A549 treated with CpdA at 1 μM for 4 hours (cell line): ENCODE measurements at places on chromosomes 7 and 10. TPM values are rescaled to one million over a fixed set of nuclear protein-coding genes. Genes with fewer than 3 reads are reported as not detected.

CLDN4 gene
- total RNA-seq, result 3.2 to 7.0 TPM (median 4.9 TPM) in 5 replicates

PAX4 gene
- total RNA-seq, result not detected in 5 replicates

HYAL4 gene
- 0.08 to 0.13 TPM (median 0.09 TPM) in 3 of 5 replicates, not detected in the others for total RNA-seq

VIPR2 gene
- total RNA-seq, result not detected in 5 replicates

CTAGE8 gene
- total RNA-seq, result 0.03 to 0.08 TPM in 2 of 5 replicates, not detected in the others

SLC16A12 gene
- total RNA-seq, result 0.03 to 0.11 TPM in 2 of 5 replicates, not detected in the others

GNA12 gene
- 40.6 to 50.0 TPM (median 47.0 TPM) in 5 replicates for total RNA-seq
